Globus pallidus (tissue), 1 donor: ENCODE measurements at places on chromosomes 11 and 22.

DNA sequence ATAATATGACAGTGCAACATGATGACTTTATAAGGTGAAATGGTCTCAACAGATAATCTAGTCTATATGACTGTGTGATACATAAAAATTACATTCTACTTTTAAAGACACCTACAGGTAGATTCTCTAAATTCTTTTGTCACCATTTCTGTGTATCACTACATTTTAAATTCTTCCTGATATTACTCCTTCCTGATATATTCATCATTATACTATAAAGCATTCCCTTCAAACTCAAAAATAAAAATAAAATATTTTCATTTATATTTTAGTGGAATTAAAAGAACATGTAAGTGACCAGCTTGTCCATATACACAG lies 1062.3 kb downstream of the DLG2 start:
- no peak for DNase-seq

- no peak for DNase-seq
Measured at GRCh38 chr11:105392556-105392955, 217.3 kb upstream of the GRIA4 start.

- no peak for DNase-seq
Measured at GRCh38 chr11:132161403-132162078, 791.1 kb downstream of the NTM start.

- no peak for DNase-seq
Measured at GRCh38 chr11:59857439-59858434, 8.6 kb downstream of the TCN1 start.

DNA sequence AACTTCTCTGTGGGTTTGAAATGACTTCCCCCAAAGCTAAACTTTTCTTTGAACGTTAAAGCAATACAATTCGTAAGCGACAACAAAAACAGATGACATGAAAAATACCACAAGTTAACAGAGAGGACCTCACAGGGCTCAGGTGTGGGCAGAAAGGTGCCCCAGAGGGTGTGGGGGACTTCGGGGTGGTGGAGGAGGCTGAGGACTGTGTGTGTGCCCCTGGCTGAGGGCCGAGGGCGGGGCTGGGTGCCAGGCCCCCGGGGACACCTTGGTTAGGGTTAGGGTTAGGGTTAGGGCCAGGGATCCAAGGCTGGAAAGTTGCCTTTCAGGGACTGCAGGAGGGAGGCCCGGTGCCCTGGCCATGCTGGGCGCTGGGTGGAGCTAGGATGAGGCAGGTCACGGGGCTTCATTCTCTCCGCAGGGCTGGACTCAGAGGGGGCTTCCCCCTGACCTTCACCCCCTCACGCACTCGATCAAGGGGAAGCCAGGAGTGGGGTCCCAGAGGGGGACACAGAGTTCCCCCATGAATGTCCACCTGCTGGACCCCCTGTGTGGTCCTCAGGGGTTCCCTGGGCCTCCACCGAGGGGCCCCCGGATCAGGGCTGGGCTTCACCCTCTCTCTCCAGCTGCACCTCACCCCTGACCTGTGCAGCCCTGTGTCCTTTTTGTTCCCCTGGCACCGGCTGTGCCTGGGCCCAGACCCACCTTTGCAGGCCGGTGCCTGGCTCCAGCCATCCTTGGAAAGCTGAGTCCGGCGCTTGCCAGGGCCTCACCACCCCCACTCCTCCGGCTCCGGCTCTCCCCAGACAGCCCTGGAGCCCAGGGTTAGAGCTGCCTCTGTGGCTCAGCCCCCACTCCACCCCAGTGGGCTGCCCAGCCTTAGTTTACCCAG lies 7.0 kb downstream of the TNNI2 start:
- DNase-seq = no peak

DNA sequence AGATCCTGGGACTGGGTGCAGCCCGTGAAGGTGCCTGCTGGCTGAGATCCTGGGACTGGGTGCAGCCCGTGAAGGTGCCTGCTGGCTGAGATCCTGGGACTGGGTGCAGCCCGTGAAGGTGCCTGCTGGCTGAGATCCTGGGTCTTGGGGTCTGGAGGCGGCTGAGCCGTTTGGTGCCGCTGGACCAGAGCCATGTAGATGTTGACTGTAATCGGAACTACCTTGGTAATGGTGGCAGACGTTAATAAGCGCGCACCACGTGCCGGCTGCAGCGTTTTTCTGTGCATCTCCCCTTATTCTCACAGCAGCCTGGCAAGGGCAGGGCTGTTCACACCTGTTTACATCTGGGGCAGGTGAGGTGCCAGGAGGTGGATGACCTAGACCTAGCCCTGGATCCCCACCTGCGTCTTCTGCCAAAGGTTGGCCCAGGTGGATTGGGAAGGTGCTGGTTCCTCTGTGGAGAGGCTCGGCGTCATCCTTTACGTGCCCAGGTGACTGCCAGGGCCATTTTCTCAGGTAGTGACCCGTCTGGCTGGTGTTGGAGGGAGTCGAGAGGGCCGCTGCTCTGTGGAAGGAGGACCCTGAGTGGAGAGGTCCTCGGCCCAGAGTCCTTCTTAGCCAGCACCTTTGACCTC lies 382.5 kb downstream of the TBC1D22A start:
- no peak for DNase-seq

DNA sequence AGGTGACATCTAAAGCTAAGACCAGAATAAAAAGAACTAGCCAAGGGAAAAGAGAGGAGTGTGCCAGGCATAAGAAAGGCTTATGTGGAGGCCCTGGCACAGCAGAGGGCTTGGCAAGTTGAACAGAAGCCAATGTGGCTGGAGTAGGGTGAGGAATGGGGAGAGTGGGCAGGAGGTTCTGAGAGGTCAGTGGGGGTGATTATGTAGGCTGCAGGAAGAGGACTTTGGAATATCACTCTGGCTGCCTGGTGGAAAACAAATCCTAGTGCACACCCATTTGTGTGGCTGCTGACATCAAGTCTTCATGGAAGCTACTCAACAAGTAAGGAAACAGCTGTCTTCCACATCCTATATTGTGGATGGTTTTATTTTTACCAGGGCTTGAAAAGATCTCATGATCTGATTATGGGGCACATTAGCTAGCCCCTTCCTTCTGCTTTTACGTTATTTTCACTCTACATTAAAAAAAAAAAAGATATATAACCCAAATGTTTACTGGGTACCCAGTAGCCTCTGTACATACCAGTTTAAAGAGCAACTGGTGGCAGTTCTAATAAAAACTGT lies 3.4 kb downstream of the MRPL16 start:
- no peak for DNase-seq

DNA sequence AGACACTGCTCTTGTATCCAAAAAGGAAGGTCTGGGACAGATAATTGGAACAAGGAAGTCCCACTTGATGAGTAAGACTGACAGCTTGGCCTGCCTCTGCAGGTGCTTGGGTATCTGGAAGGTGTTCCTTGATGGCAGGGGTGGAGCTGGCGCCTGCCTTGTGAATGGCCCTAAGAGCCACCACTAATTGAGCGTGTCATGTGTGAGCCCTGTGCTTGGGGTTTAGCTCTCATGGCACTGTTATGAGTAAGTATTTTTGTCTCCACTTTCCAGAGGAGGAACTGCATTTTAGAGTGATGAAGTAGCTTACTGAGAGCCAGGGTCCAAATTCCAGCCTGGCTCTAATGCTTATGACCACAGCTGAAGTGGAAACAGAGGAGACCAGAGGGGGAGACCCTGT lies 71.2 kb upstream of the NECTIN1 start:
- no peak for DNase-seq

GRCh38 chr11:133965031-133965601 lies 8.3 kb upstream of the IGSF9B start:
- DNase-seq = no peak
